ENCODE measurements at places on chromosomes 13 and 19. TPM values are rescaled to one million over a fixed set of nuclear protein-coding genes. Genes with fewer than 3 reads are reported as not detected.
A peak's percentile ranks its signal among the peaks of the same experiment; 100 is the strongest.

CACNG6 gene
- total RNA-seq: not detected

PCDH9 gene
- 0.15 TPM for total RNA-seq

SOX1 gene
- total RNA-seq: not detected

APOC4 gene
- not detected for total RNA-seq

KIR3DL1 gene
- 0.28 TPM for total RNA-seq

PSG1 gene
- total RNA-seq: not detected

SLC7A1 gene
- 101 TPM for total RNA-seq

ZIC5 gene
- total RNA-seq: not detected

DNA sequence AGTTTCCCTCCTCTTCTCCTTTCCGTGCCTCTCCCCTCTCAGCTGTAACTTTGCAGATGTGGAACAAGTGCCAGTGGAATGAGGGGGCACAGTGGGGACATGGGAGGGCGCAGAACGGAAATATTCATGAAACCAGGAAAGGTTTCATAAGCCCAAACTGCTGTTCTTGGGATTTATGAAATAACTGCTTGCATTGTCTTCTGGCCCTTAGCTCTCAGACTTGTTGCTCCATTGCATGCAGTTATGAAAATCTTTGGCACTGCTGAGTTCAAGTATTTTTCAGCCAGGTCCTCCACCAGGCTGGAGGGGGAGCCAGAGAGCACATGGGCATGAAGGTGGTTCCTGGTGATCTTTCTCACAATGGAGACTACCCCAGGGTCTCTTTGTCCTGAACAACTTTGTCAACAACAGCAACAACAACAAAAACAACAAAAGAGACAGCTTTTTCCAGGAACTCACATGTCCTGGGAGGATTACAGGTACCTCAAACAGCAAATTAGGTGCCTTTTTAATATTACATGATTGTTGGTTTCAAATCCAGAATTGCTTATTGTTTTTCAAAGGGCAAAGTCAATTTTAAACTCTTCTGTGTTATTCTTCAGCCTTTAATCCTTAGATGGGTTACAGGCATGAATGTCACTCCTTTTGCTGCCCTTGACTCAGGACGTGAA lies 1.5 kb downstream of the RGCC start:
- peak overlapping the region; percentile 82 for H3K27ac ChIP-seq
- peaks cover 23% of the 10 kb centered on the region for H3K27me3 ChIP-seq
- peak; percentile 82 for DNase-seq
- peaks cover 61% of the 10 kb centered on the region for H3K4me1 ChIP-seq
- peaks cover 29% of the 10 kb centered on the region for H3K36me3 ChIP-seq
- H3K4me3 ChIP-seq: peak overlapping the region; percentile 79

GRCh38 chr19:6030214-6030507 lies 52.2 kb upstream of the RANBP3 start:
- H3K4me3 ChIP-seq: no peak overlapping the region
- no peaks in the 10 kb centered on the region for H3K36me3 ChIP-seq
- no peaks in the 10 kb centered on the region for H3K4me1 ChIP-seq
- no peaks in the 10 kb centered on the region for H3K27me3 ChIP-seq
- no peak overlapping the region for H3K27ac ChIP-seq

- no peak for DNase-seq
- H3K4me3 ChIP-seq: no peak overlapping the region
- peaks cover 4% of the 10 kb centered on the region for H3K4me1 ChIP-seq
- peaks cover 16% of the 10 kb centered on the region for H3K27me3 ChIP-seq
- no peak overlapping the region for H3K27ac ChIP-seq
- H3K36me3 ChIP-seq: no peaks in the 10 kb centered on the region
Measured at GRCh38 chr13:106919638-106920037, 351.7 kb upstream of the ARGLU1 start.

DNA sequence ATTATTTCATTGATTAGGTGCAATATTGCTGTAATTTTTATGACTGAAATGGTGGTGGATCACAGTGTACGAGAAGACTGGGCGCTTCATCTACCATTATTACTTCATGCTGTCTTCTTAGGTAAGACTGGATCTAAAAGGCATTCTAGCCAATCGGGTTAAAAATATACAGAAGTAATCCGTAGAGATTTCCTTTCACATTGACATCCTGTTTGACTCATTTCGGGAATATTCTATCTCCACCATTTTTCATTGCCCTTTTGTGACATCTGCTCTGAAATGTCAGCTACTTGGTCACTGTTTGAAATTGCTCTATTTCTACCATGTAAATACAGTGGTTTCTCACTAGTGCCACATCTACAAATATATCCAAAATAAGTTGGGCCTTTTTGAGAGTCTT lies 90.2 kb downstream of the ZAR1L start:
- H3K27me3 ChIP-seq: peaks cover 7% of the 10 kb centered on the region
- DNase-seq: no peak
- H3K27ac ChIP-seq: no peak overlapping the region
- H3K4me1 ChIP-seq: no peaks in the 10 kb centered on the region
- H3K4me3 ChIP-seq: no peak overlapping the region
- H3K36me3 ChIP-seq: no peaks in the 10 kb centered on the region

DNA sequence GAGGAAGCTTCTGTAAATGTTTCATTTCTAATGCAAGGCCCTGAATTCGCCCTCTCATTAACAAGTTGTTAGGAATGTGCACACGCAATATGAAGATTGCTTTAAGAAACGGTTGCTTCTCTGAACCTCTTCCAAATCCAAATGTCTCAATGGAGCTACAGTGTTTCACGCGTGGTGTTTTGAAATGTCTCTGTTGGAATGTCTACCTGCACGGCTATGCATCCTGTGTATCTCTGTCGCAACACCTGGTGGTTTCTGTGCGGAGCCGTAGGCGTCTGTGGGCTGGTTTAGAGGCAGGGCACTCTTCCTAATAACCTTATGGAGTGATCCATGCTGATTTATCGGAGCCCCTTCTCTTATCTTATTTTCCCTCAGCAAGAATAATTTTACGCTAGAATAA lies 1584.2 kb upstream of the SLC10A2 start:
- DNase-seq: no peak
- H3K4me3 ChIP-seq: no peak overlapping the region
- no peaks in the 10 kb centered on the region for H3K36me3 ChIP-seq
- H3K4me1 ChIP-seq: no peaks in the 10 kb centered on the region
- no peak overlapping the region for H3K27ac ChIP-seq

- H3K27ac ChIP-seq: no peak overlapping the region
- no peaks in the 10 kb centered on the region for H3K27me3 ChIP-seq
- peaks cover 14% of the 10 kb centered on the region for H3K36me3 ChIP-seq
- no peak overlapping the region for H3K4me3 ChIP-seq
- H3K4me1 ChIP-seq: peaks cover 8% of the 10 kb centered on the region
- DNase-seq: no peak
Measured at GRCh38 chr13:42071672-42072419, 23.4 kb downstream of the DGKH start.

DNA sequence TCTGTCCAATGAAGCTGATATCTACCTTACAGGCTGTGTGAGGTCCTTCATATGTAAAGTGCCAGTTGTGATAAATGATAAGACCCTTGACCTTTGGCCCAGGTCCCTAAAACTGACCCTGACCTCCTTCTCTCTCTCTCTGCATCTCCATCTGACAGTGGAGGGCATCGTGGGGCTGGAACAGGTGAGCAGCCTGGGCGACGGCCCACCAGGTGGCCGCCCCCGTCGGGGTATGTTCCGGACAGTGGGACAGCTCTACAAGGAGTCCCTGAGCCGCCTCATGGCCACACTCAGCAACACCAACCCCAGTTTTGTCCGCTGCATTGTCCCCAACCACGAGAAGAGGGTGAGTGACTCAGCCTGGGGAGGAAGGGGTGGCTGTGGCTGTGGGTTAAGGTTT lies 53.7 kb downstream of the MYH14 start:
- H3K4me3 ChIP-seq: no peak overlapping the region
- H3K4me1 ChIP-seq: no peaks in the 10 kb centered on the region
- H3K36me3 ChIP-seq: peaks cover 3% of the 10 kb centered on the region
- no peaks in the 10 kb centered on the region for H3K27me3 ChIP-seq
- no peak for DNase-seq
- H3K27ac ChIP-seq: no peak overlapping the region

- H3K27me3 ChIP-seq: no peaks in the 10 kb centered on the region
- H3K4me1 ChIP-seq: no peaks in the 10 kb centered on the region
- H3K27ac ChIP-seq: no peak overlapping the region
- no peaks in the 10 kb centered on the region for H3K36me3 ChIP-seq
- no peak for DNase-seq
Measured at GRCh38 chr19:4557144-4557970, 2.1 kb downstream of the SEMA6B start.

GRCh38 chr19:31132753-31133110 lies 216.5 kb downstream of the TSHZ3 start:
- H3K27ac ChIP-seq: no peak overlapping the region
- DNase-seq: no peak
- no peaks in the 10 kb centered on the region for H3K4me1 ChIP-seq

- H3K4me1 ChIP-seq: no peaks in the 10 kb centered on the region
- DNase-seq: no peak
- no peaks in the 10 kb centered on the region for H3K27me3 ChIP-seq
- H3K27ac ChIP-seq: no peak overlapping the region
Measured at GRCh38 chr13:108093616-108094015, 121.7 kb downstream of the LIG4 start.

DNA sequence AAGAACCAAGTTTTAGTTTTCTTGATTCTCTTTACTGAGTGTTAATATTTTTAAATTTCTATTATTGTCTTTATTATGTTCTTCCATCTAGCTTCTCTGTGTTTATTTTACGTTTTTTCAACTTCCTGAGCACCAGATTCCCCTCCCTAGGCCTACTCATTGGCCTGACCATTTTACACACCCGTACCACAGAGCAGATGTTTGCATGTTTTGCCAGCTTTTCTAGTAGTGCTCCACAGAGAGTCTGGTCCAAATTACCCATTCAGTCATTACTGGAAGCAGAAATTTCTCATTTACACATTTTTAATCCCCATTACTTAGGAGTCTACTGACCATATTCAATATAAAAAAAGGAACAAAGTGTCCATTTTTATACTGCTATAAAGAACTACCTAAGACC lies 66.9 kb downstream of the ING1 start:
- peaks cover 22% of the 10 kb centered on the region for H3K27me3 ChIP-seq
- H3K4me3 ChIP-seq: no peak overlapping the region
- H3K4me1 ChIP-seq: peaks cover 3% of the 10 kb centered on the region
- DNase-seq: no peak
- H3K36me3 ChIP-seq: no peaks in the 10 kb centered on the region
- H3K27ac ChIP-seq: no peak overlapping the region

GRCh38 chr13:111629926-111630325 lies 309.5 kb downstream of the TEX29 start:
- no peaks in the 10 kb centered on the region for H3K36me3 ChIP-seq
- no peak overlapping the region for H3K4me3 ChIP-seq
- no peaks in the 10 kb centered on the region for H3K27me3 ChIP-seq
- H3K4me1 ChIP-seq: no peaks in the 10 kb centered on the region
- H3K27ac ChIP-seq: no peak overlapping the region

- peak overlapping the region; percentile 82 for H3K27ac ChIP-seq
- H3K36me3 ChIP-seq: no peaks in the 10 kb centered on the region
- H3K4me1 ChIP-seq: peaks cover 44% of the 10 kb centered on the region
- H3K27me3 ChIP-seq: peaks cover 9% of the 10 kb centered on the region
- H3K4me3 ChIP-seq: no peak overlapping the region
- peak; percentile 61 for DNase-seq
Measured at GRCh38 chr19:13881251-13881691, 4.3 kb downstream of the NANOS3 start.

GRCh38 chr19:12891553-12892021 lies 627 bp downstream of the GCDH start:
- H3K27me3 ChIP-seq: no peaks in the 10 kb centered on the region
- peak overlapping the region; percentile 90 for H3K27ac ChIP-seq
- no peak for DNase-seq
- peaks cover 24% of the 10 kb centered on the region for H3K4me1 ChIP-seq

DNA sequence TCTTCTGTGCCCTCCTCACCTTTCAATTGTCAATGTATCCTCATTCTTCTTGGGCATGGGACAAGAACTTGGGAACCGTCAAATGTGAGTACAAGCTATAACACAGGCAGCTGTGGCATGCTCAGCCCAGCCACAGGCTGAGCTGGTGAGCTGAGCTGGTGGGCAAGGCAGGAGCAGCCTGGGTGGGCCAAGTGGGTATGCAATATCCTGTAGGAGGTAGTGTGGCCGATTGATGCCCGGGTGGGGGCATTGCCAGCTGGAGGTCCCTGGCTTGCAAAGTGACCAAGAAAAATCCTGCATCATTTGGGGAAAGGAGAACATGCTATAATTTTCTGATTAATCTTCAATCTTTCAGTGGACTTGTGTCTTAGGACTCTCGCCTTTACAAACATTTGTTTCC lies 507.2 kb upstream of the SLC10A2 start:
- H3K27me3 ChIP-seq: no peaks in the 10 kb centered on the region
- no peaks in the 10 kb centered on the region for H3K4me1 ChIP-seq
- no peak overlapping the region for H3K4me3 ChIP-seq

DNA sequence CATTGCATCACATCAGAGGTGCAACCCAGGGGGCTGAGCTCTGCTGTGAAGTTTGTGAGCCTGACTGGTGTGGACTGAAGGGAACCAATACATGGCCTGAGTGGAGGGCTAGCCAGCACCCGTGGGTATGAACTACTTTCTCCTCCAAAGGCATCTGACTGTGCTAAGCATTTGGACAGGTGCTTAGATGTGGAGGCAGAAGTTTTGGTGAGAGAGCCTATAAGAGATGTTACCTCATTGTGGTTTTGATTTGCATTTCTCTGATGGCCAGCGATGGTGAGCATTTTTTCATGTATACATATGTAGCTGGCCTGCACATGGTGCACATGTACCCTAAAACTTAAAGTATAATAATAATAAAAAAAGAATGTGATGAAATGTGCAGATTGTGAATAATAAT lies 46.9 kb downstream of the TEX29 start:
- no peak overlapping the region for H3K4me3 ChIP-seq
- no peak overlapping the region for H3K27ac ChIP-seq
- peaks cover 5% of the 10 kb centered on the region for H3K27me3 ChIP-seq
- DNase-seq: no peak

- H3K4me1 ChIP-seq: no peaks in the 10 kb centered on the region
- H3K36me3 ChIP-seq: no peaks in the 10 kb centered on the region
- no peak for DNase-seq
- H3K27ac ChIP-seq: no peak overlapping the region
Measured at GRCh38 chr19:1780272-1780958, 27.1 kb downstream of the ONECUT3 start.

DNA sequence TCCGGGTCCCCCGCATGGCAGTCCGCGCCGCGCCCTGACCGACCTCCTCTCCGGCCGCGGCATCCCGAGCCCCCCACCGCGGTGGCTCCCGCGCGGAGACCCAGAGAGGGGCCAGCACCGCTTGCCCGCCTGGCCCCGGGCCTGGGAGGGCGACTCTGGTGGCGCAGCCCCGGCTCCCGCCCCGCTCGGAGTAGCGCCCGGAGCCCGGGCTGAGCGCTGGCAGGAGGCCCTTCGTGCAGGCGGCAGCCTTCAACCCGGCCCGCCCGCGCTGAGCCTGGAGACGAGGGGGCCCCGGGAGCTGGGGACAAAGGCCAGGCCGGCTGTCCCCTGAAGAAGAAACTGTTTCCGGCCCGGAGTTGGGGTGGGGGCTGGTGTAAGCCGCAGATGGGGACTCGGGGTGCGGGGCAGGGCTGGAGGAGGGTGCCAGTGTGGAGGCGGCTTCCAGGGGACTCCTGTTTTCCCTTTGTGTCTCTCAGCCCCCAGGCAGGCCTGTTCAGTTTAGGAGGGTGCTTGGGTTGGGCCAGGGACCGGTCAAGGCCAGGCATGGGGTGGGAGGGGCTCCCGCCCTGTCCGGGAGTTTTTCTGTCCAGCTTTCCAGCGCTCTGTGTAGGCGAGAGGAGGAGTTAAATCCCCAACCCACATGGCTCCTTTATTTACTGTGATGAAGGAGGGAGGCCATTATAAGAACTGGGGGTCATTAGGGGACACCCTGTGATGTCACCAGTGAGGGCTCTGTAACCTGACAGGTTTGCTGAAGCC lies 935 bp downstream of the LRP3 start:
- peaks cover 42% of the 10 kb centered on the region for H3K27me3 ChIP-seq
- H3K4me3 ChIP-seq: no peak overlapping the region
- H3K27ac ChIP-seq: no peak overlapping the region
- H3K36me3 ChIP-seq: no peaks in the 10 kb centered on the region
- no peak for DNase-seq

Measured in activated CD8-positive, alpha-beta memory T cell treated with anti-CD3 and anti-CD28 coated beads, Interleukin-2, amount 10 ng/mL, durations not matched to agents 7 days and 5 days (primary cell).